ENCODE measurements at places on chromosomes 6 and 20.

- DNase-seq = no peak
Measured at GRCh38 chr6:169250660-169251059, 3.0 kb downstream of the THBS2 start.

DNA sequence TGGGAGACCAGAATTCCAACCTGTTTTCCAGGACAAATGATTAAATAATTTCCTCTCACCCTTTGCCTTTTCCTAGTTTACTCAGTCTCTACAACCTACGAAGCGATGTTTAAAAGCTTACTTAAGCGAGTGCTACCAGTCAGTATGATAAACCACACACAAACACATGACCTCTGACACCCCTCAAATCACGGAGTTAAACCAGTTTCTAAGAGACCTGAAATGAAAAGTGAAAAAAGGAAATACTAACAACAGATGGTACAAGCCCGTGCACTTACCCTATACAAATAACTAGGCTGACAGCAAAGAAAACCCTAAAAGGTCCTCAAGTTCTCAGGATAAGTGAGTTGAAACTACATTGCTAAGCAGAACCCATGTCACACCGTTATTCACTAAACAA lies 7.7 kb downstream of the TNFRSF21 start:
- no peak for DNase-seq

DNA sequence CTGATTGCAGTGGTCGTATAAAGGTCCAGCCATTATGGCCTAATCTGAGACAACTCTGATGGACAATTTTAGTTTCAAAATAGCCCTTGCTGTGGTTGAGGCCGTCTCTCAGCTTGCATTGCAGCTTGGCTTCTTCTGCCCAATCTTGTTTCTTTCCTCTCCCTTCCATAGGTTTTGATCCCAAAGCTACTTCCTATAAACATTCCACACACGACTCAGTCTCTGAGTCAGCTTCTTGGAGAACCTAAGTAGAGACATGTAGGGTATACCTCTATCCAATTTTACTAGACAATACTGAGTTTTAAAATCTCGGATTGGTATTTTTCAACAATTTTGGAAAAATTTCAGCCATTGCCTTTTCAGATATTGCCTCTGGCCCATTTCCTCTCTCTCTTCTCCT lies 13.4 kb downstream of the IYD start:
- DNase-seq = no peak

DNA sequence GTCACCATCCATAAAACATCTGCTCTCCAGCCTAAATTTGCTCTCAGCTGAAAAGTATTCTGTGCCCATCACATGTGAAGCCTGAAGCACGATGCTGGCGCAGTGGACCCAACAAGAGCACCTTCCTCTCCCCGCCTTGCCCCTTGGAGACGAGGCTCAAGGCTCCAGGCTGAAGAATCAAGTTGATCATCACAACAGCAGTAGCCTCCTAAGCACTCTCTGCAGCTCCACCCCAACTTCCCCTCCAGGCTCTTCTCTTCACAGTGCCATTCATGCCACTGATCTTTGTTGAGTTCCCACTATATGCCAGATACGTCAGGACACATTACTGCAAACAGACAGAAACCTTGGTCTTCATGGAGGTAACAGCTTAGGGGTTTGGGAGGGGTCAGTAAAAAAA lies 41.6 kb upstream of the ZNF217 start:
- DNase-seq = no peak

DNA sequence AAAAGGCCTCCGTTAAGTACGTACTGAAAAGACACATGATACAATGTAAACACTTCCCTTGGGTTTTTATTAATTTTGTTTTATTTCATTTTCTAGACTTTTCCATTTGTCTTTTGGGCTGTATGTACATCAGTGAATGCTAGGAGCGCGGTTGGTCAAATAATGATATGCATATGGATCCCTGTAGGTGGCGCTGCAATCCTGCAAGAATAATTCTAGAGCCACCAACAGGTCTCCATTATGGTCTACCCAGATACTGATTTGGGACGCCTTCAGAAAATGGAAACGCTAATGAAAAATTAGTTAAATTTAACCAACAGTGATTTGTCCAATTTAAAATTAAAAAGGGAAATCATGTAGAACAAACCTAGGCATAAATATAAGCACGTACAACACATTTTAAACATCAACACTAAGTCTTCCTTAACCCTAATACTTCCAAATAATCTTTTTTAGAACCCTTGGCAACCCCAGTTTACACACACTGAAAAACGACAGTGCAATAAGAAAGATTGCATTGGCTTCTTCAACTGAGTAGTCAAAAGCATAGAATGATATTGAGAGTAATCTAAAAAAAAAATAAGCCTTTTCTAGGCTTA lies 433.5 kb downstream of the RFPL4B start:
- DNase-seq = no peak

DNA sequence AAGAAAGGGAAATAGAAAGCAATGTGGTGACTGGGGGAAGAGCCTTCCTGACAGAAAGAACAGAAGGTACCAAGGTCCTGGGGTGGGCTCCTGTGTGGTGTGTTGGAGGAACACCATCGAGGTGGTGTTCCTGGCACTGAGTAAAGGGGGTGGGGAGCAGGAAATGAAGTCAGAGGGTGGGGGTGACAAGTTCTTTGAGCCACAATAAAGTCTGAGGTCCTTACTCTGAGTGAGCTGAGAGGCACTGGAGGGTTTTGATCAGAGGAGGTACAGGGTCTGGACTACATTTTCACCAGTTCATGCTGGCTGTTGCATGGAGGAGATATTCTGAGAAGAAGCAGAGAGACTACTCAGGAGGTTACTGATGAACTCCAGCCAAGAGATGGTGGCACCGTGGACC lies 198.2 kb downstream of the GMPR start:
- peak; percentile 17 for DNase-seq

DNA sequence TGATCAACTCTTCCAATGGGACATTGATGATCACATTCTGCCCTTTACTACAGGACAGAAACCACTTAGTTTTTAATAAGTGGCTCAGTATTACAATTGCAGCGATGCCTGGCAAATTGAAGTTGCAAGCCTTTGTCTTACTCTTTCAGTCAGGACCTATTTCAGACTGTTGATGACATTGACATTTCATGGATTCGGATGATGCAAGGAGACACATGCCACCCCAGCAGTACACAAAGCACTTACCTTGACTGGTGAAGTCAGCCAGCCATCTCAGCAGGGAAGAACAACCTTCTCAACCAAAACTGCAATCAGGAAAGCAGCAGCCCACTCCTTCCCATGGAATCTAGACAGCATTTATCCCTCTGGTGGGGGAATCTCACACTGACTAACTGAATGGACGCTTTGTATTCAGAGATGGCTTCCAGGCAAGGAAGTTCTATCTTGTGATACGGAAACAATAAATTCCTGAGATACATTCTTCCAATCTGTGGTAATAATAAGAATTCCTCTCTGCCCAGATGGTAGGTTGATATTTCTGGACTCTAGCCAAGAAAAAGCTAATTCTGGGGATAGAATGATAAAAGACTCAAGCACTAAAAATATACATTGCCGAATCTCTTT lies 24.8 kb downstream of the NFYA start:
- DNase-seq = no peak

DNA sequence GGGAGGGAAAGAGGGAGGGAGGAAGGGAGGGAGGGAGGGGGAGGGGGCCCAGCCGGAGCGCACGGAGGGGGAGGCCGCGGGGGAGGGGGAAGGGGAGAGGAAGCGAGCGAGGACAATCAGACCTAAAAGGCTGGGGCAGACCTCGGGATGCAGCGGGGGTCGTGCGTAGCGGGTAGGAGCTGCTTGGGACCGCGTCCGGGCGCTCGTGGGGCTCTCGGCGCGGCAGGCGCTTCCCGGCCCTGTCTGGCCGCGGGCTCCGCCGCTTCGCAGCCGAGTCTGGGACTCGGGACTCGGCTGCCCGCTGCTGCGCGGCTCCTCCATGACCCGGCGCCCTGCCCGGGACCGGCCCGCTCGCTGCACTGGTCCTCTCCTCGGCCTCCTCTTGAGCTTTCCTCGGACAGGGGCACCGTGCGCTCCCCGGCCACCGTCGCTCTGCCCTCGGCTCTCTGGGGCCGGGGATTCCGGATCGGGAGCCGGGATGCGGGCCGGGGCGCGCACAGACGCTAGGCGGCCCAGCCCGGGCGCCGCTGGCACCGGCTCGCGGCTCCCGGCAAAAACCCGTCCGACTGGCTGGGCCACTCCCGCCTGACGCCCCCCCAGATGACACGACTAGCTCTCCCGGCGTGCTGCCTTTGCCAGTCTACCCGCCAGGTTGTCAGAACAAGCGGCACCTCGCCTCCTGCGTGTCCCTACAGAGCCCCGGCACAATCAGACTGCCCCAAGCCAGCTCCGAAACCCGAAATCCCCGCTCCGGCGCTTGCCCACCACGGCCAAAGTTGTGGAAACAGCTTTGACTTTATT lies 2.2 kb downstream of the TFAP2A start:
- DNase-seq = no peak

- DNase-seq = no peak
Measured at GRCh38 chr20:14384416-14385175, 47.2 kb upstream of the FLRT3 start.

Measured in stimulated activated CD4-positive, alpha-beta T cell treated with anti-CD3 and anti-CD28 coated beads, Interleukin-1b, Interleukin-23, amount 100 ng/mL, for 24 hours (primary cell).